ENCODE measurements at places on chromosomes 1 and 21.
A peak's percentile ranks its signal among the peaks of the same experiment; 100 is the strongest.

- DNase-seq, result peak; percentile 17
Measured at GRCh38 chr1:21865943-21866706, 54.1 kb downstream of the LDLRAD2 start.

DNA sequence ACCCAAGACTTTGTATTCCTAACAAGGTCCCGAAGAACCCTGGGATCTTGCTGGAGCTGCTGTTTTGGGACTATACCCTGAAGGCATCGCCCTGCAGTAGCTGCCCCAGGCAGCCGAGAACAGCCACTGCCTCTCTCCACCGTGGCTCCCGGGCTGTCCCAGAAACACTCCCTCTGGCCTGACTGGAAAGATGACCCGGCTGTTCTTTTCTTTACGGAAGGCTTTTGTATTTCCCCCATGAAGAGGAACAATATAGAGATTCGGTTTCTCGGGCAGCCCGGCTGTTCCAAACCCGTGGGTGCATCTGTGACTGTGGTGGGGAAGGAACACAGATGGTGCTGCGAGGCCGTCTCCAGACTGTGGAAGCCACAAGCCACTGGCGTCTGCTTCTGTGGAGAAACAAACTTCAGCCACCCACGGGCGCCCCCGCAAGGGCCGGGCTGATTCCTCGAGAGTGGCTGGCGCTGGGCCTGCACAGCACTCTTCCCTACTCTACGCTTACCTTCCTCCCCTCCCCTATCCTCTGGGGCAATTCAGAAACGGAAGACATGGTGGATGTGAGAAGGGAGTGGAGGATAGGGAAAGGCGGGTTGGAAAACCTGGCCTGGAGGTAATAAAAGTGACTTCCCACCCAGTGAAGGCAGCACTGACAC, 33.7 kb upstream of the VASH2 start:
- peak; percentile 92 for DNase-seq

- DNase-seq, result no peak
Measured at GRCh38 chr1:46422261-46422871, 28.2 kb downstream of the FAAH start.

DNA sequence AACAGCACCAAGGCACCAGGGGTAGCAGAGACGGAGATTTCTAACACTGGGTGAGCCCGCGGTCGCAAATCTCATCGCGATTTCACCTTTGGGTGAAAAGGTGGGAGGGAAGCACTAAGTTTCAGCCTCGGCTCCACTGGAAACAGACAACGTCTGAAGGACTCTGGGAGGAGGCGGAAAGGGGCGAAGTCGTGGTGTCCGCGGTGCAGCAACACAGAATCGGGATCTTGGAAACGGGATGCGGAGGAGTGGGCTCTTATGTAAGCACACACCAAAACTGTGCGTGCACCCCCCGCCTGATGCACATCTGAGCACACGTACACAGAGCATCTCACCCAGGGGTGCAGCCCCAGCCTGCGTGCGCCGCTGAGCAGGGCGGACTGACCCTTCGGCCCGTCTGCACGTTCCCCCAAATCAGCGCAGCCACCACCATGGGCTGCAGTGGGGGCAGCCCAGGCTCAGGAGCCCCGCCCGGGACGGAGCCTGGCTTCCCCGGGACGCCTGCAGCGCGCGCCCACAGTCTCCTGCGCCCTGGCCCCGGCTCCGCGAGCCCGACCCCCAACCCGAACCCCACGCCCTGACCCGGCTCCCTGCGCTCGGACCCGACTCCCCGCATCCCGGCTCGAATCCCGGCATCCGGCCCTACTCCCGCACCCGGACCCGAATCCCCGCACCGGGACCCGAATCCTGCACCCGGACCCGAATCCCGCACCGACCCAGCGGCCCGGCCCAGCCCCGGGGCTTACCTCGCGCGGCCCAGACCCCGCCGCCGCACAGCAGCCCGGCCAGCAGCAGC, 670 bp downstream of the CLSTN1 start:
- DNase-seq, result peak; percentile 59

DNA sequence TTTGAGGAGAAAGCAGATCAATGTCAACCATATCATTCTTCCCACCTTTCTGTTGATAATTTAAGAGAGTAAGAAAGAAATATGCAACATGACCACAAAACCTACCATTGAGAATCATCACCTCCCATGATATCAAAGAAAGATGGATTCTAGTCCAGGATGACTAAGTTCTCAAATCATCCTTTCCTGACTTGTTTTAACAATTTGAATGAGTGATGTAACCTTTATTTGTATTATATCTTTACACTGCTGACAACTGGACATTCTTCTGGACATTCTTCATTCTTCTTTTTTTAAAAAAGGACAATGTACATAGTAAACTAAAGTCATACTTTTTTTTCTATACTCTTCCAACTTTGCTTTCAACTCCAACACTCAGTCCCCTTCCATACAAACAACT, 9.5 kb downstream of the PSMB4 start:
- DNase-seq, result no peak

GRCh38 chr1:96487394-96487793, 234.2 kb upstream of the PTBP2 start:
- DNase-seq, result no peak

DNA sequence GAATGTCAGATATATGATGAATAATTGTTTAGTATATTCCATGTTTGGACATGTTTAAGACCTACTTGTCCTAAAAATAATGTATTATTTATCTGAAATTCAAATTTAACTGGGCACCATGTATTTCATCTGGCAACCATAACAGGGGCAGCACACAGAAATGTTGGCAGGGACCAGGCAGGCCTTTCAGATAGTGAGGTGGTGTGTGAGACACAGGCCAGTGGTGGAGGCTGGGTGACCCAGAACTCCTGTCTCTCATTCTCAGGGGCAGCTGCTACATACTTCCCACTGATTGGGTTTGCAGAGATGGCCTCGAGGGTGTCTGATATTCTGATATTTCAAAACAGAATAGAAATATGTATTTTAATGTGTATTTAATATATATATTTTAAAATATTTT, 1.3 kb upstream of the FASLG start:
- no peak for DNase-seq

DNA sequence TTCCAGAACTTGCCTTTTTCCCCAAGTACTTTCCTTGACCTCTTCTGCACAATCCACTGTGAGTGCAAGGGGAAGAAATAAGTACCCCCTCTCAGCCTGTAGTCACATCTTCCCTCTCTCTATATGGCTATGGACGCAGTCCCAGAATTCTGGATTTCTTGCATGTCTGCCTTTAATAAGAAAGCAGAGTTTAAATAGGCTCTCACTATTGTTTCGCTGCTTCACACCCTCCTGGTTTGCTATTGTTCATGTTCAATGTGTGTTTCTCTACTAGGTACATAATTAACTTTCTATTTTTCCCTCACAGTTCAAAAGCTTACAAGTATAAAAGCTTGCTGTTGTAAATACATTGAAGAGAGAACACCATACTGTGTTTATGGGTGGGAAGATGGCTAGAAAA, 181.5 kb upstream of the C1orf105 start:
- DNase-seq, result no peak

GRCh38 chr1:186463511-186463910, 2.6 kb upstream of the PDC start:
- DNase-seq, result no peak

- peak; percentile 64 for DNase-seq
Measured at GRCh38 chr1:42765832-42766740, 742 bp downstream of the P3H1 start.

DNA sequence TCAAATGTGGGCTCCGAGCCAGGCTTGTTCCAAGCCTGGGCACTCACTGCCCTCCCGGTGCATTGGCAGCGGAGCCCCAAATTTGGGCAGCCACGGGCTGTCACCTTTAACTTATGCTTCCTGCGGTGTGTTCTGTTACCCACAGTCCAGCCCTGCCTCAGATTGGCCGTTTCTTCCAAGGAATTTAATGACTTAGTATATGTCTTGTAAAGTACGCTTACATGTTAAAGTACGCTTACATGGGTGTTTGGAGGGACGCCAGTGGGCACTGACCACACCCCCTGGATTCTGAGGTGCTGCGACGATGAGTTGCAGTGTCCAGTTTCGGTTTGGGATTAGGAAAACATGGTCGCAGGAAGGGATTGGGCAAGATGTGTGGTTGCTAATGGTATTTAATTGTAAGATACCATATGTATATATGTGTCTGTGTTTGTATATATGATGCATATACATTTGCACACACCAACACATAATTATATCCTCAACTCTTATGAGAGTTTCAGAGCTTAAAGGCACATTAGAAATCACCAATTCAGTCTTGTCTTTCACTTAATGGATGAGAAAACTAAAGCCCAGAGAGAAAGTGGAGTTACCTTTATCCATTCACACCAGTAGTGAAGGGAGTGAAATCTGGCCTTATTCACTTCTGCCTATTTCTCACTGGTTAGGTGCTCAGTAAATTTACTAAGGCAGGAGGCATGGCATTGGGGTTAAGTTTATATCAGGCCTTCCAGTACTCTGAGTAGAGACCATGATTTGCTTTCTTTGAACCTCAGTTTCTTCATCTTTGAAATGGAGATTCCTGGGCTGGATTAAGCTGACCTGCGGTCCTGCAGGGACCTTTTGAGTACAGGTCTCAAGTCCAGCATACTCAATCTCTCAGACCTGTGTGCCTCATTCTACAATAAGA, 1.0 kb downstream of the SMYD2 start:
- peak; percentile 47 for DNase-seq

DNA sequence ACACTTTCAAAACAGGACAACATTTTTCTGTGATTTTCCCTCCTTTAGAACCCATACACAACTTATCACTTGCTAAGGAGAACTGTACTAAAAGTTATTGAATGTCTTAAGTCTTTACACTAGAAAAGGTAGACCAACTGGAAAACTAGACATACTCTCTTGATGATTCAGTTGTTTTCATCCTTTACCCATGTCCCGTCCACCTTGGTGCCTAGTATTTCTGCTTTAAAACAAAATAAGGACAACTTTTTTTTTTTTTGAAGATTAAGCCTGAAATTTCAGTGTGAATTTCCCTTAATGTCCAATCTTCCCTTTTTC, 4.5 kb downstream of the CDKN2C start:
- DNase-seq, result no peak

- no peak for DNase-seq
Measured at GRCh38 chr1:43527111-43527878, 3.4 kb upstream of the PTPRF start.

DNA sequence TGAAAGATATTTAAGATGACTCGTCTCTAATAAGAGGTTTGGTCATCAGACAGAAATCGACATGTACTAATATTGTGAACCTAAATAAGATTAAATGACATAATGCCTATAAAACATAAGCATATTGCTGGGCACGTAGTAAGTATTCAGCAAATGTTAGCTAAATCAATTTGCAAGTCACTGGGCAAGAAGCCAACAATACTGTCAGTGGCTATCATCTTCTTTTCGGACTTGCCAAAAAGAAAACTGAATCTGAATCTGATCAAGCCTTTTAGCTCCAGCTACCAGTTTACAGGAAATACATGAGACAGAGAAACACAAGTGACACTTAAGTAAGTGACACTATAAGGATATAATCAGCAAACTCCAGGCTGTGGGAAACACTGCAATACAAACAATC, 46.0 kb downstream of the RPL5 start:
- DNase-seq, result no peak

All from suppressor macrophage treated with lipopolysaccharide for 1 hour (primary cell).